Eye (tissue), 1 donor: ENCODE measurements at places on chromosomes 12 and 14.

DNA sequence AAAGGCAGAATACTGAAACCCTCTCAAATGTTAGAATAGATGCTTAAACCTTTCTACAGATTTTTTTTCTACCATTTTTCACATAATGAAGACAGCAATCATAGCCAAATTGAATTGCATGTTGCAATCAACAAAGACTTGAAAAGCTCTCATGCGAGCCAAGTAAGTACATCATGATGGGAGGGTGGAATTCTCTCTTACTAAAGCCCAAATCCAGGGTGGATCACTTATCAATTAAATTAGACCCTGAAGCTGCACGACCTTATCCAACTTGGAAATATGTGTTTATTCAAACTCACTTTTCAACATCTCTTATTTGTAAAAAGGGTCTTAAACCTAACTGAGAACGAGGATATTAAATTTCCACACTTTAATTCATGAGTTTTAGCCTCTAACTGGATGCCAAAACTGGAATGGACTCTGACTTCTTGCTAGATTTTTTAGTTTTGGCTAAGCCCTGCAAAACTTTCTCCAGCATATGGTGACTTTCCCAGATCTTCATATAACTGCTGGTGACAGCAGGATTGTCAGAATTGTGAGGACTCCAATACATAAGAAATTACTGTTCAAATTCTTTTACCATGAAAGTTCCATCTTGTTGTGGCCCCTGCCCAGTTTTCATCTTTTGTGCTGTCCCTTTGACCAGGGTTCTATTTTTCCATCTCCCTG lies 53.6 kb downstream of the HECTD4 start:
- no peak for DNase-seq

DNA sequence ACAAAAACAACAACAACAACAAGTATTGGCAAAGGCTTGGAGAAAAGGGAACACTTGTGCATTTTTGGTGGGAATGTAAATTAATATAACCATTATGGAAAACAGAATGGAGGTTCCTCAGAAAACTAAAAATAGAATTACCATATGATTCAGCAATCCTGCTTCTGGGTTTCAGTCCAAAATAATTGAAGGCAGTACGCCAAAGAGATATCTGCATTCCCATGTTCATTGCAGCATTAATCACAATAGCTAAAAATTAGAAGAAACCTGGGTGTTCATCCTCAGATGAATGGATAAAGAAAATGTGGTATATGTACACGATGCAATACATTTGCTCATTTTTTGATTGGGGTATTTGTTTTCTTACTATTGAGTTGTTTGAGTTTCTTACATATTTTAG lies 813.0 kb downstream of the NRXN3 start:
- no peak for DNase-seq

DNA sequence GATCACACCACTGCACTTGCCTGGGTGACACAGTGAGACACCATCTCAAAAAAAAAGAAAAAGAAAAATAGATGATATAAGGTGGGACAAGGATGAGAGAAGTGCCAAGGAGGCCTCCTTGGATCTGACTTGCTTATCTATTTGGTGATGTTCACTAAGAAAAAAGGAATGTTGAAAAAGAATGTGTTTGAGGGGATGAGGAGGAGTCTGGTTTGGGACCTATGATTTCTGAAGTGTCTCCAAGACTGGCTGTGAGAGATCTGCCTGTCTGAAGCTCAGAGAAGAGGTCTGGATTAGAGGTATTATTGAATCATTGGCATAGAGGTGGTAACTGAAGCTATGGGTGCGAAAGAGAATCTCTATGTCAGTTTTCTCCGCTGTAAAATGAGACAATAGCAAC lies 42.8 kb downstream of the BCAT1 start:
- no peak for DNase-seq

DNA sequence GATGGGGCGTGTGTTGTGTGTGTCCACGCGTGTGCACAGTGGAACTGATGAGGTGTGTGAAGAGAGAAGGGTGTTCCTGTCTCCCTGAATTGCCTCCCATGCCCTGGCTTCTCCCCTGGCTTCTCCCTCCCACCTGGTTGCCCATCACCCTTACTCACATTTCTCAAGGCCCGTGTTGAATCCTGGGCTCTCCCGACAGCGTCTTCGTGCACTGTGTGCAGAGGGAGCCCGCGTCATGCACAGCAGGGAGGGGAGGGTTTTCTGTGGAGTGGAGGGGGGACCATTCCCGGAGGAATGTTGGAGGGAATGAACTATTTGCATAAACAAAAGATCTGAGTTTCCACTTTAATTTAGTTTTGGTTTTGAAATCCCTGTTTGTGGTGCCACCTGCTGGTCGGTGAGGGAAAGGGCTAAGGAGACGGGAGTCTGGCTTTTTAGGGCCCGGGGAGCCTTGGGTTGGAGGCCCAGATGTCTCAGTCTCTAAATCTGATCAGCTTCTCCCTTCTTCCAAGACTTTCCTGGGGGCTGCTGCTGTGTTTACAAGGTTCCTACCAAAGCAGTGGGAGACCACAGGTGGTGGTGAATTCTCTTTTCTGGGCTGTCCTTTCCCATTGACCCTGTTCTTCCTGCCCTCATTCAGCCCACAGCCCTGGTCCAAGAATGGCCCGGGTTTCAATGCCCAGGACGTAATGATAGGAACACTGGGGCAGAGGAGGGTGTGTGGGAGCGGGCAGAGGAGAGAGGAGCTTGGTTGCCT lies at the start of gene C1R:
TSS of gene C1R (minus strand) at position 217 of the 757 bp plus-strand sequence. CDS start at position 160, 57 bp downstream.
- DNase-seq = peak; percentile 90

DNA sequence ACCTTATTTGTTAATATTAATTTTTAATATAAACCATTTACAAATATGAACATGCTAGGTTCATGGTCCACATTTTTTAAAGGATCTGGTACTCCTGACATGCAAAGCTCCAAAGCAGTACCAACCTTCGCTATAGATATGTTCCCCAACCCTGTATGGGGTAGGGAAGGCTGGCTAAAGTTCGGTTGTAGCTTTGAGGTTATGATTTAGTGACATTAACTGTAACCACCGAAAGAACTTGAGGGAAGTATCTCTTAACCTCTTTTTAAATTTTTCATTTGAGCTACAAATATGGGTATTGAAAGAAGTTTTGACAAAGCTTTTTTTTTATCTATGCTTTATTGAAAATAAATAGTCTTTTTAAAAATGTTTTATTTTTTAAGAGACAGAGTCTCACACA lies 115.5 kb downstream of the DYRK2 start:
- no peak for DNase-seq

- peak; percentile 96 for DNase-seq
Measured at GRCh38 chr12:124445121-124445718, 122.2 kb downstream of the NCOR2 start.

- no peak for DNase-seq
Measured at GRCh38 chr12:5439371-5439771, 7.5 kb downstream of the NTF3 start.

DNA sequence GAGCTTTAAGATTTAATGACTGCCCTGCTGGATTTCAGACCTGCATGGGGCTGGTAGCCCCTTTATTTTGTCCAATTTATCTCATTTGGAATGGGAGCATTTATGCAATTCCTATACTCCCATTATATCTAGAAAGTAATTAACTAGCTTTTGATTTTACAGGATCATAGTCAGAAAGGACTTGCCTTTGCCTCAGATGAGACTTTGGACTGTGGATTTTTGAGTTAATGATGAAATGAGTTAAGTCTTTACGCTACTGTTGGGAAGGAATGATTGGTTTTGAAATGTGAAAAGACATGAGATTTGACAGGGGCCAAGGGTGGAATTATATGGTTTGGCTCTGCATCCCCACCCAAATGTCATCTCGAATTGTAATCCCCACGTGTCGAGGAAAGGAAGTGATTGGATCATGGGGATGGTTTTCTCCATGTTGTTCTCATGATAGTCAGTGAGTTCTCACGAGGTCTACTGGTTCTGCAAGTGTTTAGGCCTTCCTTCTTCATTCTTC lies 213.1 kb upstream of the DCN start:
- no peak for DNase-seq

DNA sequence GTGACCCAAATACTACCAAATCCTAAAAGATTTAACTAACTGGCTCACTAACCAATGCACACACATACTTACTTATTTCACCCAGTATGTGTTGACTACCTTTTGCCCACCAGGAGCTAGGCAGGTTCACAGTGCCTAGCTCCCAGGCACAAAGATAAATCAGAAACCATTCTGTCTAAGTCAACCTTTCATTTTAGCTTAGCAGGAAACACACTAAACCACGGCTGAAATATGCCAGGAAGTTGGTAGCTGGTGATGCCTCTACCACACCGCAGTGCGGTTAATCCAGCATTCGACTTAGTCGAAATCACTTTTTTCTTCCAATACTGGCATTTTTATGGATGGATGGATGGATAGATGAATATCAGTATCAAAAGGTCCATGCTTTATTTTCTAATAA lies 597.7 kb downstream of the DIO2 start:
- DNase-seq = no peak

GRCh38 chr14:69789118-69789640 lies 7.9 kb downstream of the SLC10A1 start:
- DNase-seq = no peak

DNA sequence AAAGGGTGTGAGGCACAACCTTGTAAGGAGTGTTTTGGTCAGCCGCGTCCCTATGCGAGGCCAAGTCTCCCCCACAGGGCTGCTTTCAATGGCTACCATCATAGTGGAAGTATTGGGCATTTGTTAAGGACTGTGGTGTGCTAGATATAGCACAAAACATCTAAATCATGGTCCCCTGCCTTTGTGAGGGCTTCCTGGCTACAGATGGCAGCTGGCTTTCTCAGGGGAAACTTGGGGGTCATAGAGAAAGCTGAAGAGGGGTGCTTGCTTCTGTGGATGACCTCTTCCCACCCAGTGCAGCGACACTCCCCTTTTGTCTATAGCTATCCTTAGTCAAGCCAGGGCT lies 315.8 kb downstream of the ZFP36L1 start:
- DNase-seq = no peak

DNA sequence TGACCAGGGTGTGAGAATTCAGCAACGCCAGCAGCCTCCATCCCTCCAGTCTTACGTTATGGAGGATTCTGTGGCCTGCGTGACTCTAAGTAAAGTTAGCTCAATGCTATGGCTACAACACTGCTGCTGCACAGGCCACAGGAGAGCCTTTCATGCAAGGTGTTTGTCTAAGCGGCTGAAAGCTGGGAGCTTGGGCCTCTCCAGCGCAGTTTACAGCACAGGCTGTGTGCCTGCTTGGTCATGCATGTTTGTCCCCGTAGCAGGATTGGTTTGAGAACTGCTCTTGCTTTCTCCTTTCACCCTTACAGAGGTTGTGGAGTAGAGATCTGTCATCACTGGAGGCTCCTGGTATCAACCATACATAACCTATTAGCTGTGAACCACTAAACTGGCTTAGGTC lies 113.1 kb upstream of the TMCC3 start:
- no peak for DNase-seq

DNA sequence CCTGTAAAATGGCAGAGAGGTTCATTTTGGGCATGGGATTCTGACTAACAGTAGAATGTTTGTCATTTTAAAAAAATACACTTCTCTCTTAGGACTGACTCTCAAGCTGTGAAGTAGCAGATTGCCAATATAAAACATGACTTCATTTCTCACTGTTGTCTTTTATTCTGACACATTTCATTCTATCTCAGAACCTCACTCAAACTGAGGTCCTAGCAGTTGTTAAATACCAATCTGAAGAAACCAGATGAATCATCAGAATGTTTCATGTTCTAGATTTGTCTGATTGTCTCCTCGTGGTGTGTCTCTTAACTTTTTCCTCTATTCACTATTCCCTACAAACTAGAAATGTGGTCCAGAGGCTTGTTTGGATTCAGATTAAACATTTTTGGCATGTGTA lies 276.5 kb upstream of the NPAS3 start:
- DNase-seq = no peak

- DNase-seq = no peak
Measured at GRCh38 chr14:63308723-63309317, 9.9 kb downstream of the GPHB5 start.

DNA sequence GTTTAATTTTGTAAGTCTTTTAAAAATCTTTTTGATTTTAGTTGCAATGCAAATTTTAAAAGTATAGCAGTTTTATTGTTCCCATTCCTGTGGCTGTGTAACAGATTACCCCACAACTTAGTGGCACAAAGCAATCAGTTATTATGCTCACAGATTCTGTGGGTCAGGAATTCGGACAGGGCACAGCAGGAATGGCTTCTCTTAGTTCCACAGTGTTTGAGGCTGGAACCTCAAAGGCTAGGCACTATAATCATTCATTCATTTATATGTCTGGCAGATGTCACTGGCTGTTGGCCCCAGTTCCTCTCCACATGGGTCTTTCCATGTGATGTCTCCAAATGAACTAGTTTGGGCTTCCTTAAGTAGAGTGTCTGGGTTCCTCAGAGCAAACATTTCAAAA lies 193.3 kb downstream of the RAD51B start:
- DNase-seq = peak; percentile 54

DNA sequence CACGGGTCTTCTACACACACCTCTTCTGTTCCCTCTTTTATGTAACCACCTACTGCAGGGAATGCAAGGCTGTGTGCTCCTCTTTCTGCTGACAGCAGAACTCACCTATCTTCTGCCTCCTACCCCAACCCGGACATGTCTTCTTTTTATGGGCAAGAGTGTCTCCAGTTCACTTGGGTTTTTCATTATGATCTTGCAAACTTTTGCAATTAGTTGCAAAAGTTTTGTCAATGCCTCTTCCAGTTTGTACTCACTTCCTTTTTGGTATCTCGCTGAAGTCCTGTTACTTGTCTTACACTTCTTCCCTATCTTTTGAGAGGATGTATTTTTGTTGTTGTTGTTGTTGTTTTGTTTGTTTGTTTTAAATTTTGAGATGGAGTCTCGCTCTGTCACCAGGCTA lies 50.6 kb downstream of the DRAM1 start:
- no peak for DNase-seq

DNA sequence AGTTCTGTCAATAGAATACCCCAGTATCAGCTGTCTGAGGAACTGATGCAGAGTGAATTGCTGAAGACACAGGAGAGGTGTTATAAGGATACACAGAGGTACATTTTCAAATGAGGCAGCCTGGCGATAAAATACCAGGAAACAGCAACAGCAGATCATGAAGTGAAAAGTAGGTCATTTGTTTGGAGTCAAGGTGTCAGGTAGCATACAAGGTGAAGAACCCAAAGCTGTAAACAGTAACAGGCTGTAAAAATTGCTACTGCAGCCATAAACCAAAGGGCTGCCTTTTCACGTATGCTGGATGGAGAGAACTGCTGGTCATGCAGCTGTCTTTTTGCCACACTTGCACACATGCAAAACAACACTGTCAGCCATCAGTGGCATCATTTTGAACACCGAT lies 9.3 kb upstream of the TWF1 start:
- DNase-seq = no peak

DNA sequence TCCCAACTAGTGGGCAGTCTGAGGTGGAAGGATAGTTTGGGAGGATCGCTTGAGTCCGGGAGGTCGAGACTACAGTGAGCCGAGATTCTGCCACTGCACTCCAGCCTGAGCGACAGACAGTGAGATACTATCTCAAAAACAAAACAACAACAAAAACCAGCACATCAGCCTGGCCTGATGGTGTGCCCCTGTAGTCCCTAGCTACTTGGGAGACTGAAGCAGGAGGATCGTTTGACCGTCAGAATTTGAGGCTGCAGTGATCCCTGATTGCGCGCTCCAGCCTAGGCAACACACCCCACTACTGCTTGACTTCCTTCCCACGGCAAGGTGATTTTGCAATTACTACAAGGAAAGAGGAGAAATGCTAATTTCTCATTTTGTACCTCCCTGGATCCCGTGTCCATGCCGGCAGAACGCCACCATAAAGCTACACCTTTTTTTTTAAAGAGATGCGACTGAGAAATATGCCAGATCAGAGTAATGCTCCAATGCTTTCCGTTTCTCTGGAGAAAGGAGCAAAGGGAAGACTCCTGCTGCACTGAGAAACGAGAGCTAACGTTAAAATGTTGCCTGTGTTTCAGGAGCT lies 672 bp upstream of the SCFD1 start:
- no peak for DNase-seq
